Left ventricle myocardium inferior (tissue), 1 donor: ENCODE measurements at places on chromosomes 13 and 19. TPM values are rescaled to one million over a fixed set of nuclear protein-coding genes. Genes with fewer than 3 reads are reported as not detected.

- no peak for DNase-seq
These were observed 1.5 kb downstream of the GSX1 start for GRCh38 chr13:27793507-27794367.

DNA sequence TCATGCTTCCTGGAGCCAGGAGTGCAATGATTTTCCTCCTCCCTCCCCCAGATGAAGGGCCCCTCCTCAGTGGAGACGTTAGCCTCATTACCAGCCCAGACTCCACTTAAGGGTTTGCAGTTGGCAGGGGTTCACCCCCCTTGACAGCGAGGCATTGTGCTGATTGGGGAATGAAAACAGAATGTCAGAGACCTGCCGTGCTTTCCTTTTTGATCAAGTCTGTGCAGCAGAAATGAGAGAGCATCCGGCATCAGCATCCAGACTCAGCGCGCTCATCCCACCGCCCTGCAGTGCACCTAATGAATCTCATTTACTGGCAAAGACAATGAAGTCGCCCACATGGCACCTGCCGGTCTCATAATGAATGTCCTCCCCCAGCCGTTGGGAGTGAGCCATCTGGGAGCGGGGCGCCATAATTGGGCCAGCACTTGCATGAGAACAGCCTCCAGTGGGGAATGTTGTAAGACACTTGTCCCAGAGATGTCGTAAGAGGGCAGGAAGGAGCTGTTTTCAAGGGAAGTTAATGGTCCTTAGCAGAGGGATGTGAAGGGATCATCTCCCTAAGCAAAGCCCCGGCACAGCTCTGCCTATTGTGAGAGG is 98.3 kb upstream of the UQCRFS1 start:
- no peak for DNase-seq

GRCh38 chr13:67515895-67516294 is 285.8 kb upstream of the PCDH9 start:
- no peak for DNase-seq

DNA sequence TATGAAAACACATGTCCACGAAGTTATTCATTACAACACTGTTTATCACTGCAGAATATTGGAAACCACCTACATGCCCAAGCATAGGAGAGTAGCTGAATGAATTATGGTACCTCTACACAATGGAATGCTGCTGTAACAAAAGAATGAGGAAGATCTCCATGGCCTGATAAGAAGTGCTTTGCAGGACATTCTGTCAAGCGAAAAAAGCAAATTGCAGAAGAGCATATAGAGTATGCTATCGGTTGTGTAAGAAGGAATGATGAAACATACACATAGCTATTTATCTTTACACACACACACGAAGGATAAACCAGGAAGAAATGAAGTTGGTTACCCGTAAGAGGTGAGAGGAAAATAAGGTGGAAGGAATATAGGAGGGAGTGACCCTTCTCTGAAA is 37.5 kb upstream of the CEACAM20 start:
- no peak for DNase-seq

DNA sequence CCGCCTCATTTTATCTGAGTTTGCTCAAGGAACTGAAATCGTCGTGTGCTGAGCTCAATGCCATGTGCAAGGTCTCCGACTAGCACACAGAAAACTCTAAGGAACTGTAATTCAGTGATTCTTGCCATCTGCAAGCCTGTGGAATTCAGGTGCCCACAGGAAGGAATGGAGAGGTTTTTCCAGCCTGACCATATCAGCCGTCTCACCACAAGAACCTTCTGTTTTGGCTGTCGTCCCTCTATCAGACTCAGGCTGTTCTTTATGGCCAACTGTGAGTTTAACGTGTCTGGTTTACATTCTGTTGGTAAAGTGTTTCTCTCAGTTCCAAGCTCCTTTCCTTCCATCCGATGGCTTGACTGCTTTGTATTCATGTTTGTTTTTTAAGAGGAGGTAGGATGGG is 293.5 kb downstream of the SPRY2 start:
- no peak for DNase-seq

DNA sequence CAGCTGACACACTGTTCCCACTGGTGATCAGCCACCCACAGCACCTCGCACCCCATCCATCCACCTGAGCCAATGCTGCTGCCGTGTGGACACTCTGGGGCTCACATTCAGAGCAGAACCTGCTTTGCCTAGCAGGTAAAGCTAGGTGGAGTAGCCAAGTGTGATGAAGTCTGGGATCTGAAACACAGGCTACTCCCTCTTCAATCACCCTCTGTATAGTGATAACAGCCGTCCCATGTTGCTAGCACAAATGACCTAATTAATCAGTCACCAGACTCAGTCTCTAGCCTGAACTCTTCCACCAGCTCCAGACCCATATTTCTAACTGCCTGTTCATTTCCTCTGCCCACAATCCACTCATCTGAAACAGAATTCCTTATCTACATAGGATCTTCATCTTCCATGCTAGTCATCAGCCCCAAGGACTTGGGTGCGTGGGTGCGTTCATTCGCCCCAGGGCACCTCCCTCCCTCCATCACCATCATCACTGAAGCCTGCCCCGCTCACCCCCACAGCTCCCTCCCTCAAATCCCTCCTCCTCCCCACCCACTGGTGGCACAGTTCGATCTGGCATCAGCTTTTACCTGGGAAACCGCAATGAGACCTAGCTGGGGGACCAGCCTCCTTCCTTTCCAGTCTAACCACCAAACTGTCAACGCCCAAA is 19.8 kb downstream of the STK24 start:
- no peak for DNase-seq

GRCh38 chr13:20387441-20387971 is 138.2 kb downstream of the CRYL1 start:
- DNase-seq: no peak

The ADGRL1 gene
- total RNA-seq: 16.1 TPM

The NCAN gene
- total RNA-seq: not detected

The FGF9 gene
- 12.3 TPM for total RNA-seq
